Amygdala (tissue), 56 donors: ENCODE measurements at places on chromosomes 2 and 18.

DNA sequence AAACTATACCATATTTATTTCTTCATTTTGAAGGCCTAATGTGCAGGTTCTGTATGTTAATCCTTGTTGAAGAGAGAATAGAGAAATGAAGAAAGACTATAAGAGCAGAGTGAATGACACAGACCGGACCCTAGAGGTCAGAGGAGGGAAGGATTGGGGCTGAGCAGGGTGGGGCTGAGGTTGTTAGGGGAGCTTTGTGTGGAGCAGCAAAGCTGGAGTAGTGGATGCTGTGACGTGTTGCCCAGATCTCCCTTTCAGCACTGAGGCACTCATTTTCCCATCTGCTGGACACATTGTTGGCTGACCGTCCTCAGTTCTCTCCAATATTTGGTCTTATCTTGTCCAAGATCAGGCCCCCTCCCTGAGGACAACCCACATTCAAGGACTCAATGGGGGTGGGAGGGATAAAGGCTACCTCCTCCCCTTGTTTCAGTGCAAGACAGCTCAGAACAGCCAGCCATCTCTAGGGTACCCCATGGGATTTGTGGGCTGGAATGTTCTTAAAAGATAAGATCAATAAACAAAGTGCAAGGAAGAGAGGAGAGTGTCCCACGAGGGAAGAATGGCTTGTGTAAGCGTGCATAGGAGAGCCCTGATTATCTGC lies 143.6 kb downstream of the TDRD15 start:
- DNase-seq, result no peak

- DNase-seq, result no peak
Observed at GRCh38 chr2:33047939-33048338, 101.2 kb downstream of the LTBP1 start.

DNA sequence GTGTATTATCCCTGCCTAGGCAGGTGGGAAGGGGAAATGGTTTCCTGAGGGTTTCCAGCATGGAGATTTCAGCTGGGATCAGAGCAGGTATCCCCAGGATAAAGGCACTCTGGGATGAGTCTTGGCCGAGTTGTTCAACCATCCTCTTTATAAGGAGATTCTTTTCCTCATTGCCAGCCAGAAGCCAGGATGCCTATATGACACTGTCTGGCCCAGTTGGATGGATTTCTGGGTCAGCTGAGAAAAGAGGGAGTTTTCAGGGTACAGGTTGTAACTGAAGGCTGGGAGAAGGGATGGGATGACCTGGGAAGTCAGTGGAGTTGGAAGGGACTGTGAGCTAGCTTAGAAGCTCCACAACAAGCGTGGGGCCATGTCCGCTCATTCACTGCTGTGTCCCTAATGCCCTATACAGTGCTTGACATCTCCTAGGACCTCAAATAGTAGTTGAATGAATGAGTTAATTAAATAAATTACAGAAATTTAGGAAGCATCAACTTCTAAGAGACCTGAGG lies 8.3 kb downstream of the RHOB start:
- no peak for DNase-seq

DNA sequence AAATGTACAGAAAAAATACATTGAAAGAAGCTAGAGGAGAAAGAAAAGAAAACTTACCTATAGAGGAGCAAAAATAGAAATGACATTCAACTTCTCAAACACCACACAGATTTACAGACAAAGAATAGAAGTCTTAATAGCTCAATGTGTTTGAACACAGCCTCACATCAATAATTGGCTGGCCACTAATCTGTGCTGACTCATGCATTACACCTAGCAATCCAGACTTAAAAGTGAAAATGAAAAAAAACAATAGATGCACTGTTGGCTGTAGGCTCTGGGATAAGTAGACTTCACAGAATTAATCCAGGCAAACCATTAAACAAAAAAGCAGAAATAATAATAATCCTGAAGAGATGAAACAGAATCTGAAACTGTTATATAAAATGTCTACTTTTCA lies 961.3 kb upstream of the CELF4 start:
- no peak for DNase-seq
